ENCODE measurements at places on chromosomes 1 and 21.

DNA sequence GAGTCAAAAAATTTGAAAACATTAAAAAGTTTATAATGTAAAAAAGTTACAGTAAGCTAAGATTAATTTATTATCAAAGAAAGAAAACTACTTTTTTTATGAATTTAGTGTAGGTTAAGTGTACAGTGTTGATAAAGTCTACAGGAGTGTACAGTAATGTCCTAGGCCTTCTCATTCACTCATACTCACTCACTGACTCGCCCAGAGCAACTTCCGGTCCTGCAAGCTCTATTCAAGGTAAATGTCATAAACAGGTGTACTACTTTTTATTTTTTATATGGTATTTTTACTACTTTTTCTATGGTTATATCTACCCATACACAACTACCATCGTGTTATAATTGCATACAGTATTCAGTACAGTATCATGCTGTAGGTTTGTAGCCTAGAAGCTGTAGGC, 49.6 kb downstream of the TBX19 start:
- DNase-seq, result no peak

DNA sequence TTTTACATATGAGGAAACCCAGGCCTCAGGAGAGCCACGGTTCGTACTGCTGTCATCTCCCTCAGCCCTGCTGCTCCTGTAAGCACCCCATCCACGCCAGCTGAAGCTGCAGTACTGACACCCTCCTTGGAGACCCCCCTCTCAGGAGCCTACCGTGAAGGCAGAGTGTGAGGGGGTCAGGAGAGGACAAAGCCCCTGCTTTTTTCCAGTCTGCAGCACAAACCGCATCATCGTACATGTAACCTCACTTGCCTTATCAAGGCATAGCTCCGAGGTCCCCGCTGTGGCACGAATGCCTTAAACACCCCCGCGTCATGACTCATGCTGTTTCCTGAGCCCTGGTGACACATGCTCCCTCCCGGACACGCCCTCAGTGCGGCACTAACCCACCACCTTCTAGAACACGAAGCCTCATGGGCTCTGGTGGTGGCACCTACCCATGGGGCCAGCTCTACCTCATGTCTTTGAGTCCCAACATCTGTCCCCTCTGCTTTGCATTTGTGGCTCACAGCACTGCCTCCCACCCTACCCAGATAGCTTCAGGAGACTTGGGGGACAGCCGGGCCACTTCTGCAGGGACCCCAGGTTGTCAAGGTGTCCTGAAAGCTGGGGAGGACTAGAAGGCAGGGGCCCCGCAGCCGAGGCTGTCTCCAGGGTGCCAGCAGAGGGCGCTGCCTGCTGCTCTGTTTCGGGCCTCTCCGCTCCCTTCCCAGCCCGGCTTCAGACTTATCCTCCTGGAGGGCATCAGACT, 4.9 kb downstream of the SH3BGRL3 start:
- peak; percentile 93 for DNase-seq

DNA sequence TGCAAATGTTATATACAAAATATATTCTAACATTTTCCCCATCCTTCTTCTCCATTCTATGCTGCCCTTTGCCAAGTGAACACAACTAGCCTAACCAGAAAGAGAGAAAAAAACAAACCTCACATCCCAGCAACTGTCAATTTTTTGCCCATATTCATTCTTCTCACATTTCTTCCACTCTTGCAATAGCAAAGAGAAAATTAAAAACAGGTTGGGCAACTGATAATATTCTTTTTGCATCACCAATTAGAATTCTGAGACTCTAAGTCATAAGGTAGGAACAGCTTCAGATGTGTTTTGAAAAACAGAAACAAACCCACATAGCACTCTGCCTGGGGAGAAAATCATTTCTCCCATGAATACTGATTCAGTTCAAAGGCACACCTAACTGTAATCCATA, 25.2 kb upstream of the EXO1 start:
- no peak for DNase-seq

DNA sequence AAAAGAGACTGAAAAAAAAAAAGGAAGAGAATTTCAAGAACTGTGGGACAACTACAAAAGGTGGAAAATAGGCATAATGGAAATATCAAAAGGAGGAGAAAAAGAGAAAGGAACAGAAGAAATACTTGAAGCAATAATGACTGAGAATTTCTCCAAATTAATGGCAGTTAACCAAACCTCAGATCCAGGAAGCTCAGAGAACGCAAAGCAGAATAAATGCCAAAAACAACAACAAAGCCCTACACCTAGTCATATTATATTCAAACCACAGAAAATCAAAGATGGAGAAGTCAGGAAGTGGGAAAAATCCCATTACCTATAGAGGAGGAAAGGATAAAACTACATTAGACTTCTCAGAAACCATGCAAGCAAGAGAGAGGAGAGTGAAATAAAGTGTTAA, 20.7 kb upstream of the AHCYL1 start:
- DNase-seq, result no peak

DNA sequence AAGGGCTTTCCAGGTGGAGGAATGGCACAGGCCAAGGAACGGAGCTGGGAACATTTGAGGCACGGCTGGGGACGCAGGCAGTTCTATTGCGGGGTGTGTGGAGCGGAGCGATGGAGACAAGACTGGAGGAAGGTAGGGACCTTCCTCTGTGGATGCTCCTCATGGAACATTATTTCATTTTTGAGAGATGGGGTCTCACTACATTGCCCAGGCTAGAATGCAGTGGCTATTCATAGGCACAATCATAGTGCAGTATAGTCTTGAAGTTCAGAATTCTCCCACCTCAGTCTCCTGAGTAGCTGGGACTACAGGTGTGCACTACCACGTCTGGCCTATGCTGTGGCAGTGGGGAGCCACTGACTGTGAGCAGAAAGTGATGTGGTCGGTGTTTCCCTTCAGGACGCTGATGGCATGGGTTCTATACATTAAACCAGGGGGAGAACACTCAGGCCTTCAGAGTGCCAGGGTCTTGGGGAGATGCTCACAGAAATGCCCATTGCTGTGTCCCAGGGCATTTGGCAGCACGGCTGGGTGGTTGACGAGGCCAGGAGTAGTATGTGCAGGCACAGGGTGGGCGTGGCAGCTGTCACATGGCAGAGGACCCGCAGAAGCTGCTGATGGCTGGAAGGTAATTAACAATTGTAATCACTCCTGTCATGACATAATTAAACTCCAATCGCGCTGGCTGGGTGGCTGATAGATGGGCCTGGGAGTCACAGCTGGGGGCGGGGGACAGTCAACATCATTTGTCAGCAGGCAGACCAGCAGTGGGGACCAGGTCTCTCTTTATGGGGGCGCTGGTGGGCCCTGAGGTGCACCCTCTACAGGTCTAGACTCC, 40.8 kb upstream of the ACOT11 start:
- DNase-seq, result no peak

DNA sequence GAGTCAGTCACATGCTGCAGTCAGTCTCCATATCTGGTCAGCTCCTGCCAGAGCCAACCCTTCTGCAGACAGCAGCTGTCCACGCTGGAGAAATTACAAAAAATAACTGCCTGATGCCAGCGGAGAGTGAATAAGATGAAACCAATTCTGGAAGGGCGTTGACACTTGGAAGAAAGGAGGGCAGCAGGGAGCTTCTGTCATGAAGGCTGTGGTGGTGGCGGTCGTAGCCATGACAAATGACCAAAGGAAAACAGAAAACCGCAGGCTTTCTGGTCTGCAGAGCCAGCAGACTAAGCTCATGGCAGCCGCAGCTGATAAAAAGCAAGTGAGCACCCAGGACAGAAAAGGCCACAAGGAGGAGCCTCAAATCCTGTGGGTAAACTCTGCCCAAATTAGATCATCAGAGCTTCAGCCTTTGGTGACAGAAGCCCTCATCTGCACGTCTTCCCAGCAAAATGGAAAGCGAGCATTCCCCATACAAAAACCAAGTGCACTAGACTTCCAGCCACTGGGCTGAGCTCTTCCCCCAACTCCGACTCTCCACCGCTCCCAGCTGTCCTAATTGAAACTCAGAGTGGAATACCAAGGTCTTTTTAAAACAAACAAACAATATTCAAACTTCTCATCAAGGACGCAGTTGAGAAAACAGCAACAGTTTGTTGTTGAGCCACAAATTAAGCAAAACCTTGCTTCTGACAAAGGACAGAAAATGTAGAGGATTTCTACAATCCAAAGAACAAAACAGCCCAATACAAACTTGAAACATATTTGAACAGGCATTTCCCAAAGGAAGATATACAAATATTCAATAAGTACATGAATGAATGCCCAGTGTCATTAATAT, 28.7 kb downstream of the RSPH1 start:
- peak; percentile 88 for DNase-seq

- DNase-seq, result no peak
Measured at GRCh38 chr1:113136476-113136875, 63.5 kb downstream of the LRIG2 start.

DNA sequence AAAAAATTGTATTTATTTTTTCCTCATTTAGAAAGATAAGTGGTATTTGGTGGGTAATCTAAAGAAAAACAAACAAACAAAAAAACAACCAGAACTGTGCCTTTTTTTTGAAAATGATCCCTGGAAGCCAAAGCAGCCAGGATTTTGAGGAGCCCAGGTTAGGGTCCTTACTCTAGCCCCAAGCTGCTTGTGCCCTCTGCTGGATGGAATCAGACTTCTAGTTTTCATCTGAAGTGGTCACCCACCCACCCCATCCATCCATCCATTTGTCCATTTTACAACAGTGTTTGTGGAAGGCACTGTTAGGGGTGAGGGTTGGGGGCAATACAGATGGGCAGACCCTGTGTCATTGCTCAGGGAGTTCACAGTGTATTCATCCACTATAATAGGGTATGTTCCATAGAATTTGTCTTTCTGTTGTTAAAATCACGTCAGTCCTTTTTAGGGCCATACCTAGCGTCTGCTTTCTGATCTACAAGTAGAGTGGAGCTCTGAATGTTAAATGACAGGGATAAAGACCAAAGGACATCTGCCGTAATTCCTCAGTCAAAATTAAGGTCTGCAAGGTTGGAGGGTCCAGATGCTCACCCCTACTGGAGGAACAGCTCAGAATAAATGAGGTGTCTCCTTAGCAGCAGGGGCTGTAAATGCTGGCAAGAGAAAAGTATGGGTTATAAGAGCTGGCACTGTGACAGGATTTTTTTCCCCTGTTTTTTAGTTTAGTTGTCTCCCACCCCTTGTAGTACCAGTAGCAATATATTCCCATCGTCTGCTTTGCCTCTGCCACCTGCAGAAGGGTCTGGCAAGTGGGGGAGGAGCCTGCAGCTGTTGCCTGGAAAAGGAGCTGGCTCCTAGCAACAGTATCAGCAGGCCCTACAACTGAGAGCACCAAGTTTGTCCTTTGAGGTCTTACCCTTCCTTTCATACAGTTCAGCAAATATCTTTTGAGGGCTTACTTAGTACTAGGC, 3.2 kb downstream of the LRRC42 start:
- no peak for DNase-seq

DNA sequence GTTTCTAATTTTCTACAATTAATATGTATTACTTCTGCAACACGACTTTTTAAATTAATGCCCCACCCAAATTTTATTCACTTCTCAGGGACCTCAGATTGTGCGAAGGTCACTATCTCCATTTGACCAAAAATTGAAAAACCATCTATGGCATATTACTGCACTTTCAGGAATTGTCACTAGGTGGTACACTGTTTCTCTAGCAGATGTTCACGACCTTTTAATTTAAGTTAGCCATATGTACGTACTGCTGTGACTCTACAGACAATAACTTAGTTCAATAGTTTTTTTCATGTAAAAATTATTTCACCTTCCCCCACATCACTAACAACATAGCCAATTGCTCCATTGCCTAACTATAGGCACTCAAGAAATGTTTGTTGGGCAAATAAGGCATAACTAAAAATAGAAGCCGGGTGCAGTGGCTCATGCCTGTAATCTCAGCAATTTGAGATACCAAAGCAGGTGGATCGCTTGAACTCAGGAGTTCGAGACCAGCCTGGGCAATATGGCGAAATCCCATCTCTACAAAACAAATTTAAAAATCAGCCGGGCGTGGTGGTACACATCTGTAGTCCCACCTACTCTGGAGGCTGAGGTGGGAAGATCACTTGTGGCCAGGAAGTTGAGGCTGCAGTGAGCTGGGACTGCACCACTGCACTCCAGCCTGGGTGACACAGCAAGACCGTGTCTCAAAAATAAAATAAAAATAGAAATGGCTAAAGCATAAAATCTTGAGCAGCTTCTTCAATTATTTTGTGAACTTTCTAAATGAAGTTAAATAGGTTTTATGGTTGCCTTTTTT, 75.7 kb upstream of the PKN2 start:
- DNase-seq, result no peak

GRCh38 chr1:26081267-26082019, 14.0 kb upstream of the TRIM63 start:
- DNase-seq, result no peak

DNA sequence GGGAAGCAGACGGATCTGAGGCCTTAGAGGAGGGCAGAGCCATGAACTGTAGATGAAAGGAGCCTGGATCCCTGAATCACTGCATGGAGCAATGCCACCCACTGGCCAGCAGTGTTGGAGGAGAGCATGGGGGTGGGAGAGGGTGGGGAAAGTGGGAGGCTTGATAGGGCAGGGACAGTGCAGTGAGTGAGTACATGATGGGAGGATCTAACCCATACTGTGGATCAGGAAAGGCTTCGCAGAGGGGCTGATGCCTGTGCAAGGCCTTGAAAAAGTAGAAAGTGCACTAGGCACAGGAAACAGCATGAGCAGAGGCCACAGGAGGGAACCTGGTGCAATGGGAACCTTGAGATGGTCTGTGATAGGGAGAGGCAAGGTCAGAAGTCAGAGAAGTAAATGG, 391.9 kb downstream of the PTPRU start:
- DNase-seq, result no peak

DNA sequence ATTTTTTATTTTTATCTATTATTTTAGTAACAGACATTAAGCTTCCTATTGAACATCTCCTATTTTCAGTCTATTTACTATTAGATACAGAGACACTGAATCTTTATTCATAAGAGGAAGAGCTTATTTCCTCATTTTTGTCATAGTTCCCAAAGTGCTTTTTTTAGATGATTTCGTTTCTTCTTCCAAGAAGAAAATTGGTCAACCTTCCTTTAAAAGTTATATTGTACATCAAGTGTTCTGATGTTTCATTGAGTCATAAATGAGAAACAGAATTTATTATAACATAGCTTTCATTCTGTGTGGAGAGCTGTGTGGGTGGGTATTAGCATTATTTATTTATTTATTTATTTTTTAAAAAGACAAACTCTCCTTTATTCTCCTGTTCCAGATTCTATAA, 50.6 kb upstream of the BACH1 start:
- peak; percentile 60 for DNase-seq

DNA sequence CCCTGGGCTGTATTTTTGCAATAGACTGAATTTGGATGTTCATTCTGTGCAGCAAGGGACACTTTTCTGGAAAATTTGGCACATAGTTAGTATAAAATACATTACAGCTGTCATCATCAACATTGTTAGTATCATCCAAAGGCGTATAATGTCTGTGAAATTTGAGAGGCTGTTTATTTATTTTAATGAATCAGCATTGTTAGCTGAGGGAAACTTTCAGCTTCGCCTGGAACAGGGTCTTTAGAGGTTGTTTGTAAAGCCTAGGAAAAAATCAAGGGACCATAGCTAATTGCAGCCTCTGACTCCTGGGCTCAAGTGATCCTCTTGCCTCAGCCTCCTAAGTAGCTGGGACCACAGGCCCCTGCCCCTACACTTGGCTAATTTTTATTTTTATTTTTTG, 106.8 kb upstream of the USP24 start:
- DNase-seq, result no peak

- no peak for DNase-seq
Measured at GRCh38 chr1:156194300-156194652, 372 bp downstream of the SLC25A44 start.
